ENCODE measurements at places on chromosomes 2 and 18.

DNA sequence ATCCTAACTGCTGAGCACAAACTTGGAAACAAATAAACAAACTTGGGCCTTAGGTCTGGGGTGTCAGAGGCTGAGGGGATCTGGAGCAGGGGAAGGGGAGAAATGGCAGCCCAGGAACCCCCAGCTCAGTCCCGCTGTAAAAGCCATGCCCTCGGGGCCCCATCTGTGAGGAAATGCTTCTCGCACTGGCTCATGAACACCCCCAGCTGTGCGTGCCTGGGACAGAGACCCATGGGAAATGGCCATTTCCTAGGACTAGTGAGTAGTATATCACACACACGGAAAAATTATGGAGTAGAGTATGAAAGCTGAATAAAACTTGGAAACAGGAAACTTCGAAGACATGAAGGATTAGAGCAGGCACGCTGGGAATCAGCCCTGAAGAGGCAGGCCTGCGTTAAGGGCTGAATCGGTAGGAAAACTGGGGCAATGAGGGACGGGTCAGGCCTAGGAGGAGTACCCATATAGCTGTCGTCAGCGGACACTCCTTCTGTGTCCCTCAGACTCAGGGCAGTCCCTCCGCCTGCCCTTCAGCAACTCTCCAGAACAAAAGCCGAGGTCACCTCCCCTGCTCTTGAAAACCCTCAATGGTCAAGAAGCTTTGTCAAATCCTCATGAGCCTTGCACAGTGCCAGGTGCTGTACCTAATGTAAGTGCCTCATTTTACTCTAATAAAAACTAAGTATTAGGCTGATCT is 120.8 kb upstream of the ODC1 start:
- DNase-seq = no peak

DNA sequence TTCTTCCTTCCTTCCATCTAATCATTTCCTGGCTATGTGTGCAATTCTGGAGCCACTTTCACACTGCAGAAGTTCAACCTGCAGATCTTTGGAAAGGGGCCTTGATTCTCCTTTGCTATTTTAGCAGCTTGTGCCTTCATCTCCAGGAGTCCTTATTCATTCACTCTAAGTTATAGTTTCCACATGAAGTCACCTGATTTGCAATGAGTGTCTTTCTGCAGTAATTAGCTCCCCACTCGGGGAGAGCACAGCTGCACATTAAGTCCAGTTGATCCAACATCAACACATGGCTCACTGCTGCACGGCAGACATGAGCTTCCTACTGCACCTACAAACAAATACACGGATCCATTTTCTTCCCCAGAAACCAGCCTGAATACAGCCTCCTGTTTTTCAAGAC is 323.1 kb upstream of the TNP1 start:
- DNase-seq = no peak

GRCh38 chr2:1607971-1608688 is 136.2 kb downstream of the PXDN start:
- no peak for DNase-seq

- DNase-seq = no peak
These were observed 155.4 kb downstream of the ARL4C start for GRCh38 chr2:234341306-234341985.

GRCh38 chr2:212677466-212677865 is 138.9 kb upstream of the ERBB4 start:
- no peak for DNase-seq

DNA sequence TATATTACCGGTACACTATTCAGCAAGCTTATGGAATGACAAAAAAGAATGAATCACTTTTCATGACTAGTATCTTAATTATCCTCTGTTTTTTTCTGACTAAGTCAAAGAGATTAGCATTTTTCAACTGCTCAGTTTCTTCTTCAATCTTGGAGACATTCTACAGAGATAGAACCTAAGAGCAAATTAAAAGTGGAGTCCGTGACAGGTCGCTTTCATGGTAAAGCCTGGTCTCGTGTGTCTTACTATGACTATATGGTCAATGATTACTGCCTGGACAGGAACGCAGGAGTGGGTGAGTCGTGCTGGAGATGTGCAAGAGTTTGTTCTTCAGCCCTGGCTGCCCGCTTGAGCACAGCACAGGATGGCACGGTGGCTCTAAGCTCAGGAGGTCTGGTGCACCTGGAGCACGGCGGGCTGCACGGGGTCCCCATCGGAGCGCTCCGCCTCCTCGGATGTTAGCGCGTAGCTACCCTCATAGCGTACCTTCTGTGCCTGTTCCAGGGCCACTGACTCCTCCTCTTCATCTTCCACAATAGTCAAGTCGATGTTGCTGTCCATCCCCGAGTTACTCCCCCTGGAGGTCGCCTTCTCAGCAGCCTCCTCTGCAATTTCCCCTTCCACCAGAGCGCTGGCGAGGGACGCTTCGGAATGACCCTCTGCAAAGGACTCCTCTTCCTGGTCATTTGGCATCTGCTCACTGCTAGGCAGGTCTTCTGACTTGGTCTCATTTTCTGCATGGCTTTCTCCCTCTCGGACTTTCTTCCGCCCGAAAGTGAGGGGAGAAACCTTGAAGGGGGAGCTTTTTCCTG is 11.1 kb downstream of the CAVIN2 start:
- DNase-seq = no peak

DNA sequence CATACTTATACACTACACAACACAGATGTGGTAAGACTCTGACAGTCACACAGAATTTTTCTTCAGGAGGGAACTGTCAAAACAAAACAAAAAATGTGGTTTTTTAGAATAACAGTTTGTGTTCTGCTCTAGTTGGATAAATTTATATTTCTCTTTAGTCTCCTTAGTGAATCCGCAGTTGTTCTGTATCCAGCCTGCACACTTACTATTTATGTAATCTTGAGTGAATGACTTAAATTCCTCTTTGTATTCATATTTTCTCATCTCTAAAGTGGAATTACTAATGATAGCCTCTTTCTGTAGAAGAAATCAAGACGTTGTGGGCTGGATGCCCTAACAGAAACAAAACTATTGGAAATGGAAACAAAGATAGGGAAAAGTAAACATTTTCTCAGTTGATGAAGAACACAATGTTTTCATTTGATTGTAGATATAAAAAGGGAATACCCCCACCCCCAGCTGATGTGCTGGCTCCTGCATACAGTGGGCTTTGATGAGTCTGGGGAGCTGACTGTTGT is 375.2 kb downstream of the TRIB2 start:
- DNase-seq = no peak

All from CD4-positive, alpha-beta T cell treated with Interleukin-10 for 1 hour (primary cell).